GDM1 (cell line): ENCODE measurements at places on chromosomes 6 and 20.

DNA sequence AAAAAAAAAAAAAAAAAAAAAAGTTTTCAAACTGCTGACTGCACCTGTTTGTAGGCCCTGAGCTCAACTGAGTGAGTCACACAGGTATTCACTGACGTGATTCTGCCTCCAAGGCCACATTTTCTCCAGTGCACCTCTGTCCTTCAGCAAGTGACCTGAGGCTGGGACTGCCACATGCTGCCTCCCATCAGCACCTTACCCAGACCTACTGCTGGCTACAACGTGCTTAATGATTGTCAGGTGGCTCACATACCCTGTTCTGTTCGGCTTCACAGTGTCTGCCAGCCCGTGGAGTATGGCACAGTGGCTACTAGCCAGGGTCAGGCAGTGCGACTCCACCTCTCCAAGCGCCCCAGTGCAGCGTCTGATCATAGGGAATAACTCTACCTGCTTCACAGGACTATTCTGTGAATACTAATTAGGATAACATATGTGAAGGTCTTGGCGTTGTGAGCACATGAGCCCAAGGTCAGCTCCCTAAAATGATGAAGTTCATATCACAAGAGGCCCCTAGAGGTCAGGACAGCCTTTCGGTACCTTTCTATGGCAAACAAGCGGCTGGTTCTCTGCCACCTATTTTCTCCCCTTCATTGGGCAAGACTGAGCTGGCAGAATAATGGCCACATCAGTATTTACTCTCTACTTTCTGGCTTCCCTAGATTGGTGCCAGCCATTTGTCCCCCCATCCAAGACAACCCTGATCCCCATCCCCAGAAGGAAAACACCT is 28.1 kb downstream of the RIPOR3 start:
- DNase-seq: no peak

DNA sequence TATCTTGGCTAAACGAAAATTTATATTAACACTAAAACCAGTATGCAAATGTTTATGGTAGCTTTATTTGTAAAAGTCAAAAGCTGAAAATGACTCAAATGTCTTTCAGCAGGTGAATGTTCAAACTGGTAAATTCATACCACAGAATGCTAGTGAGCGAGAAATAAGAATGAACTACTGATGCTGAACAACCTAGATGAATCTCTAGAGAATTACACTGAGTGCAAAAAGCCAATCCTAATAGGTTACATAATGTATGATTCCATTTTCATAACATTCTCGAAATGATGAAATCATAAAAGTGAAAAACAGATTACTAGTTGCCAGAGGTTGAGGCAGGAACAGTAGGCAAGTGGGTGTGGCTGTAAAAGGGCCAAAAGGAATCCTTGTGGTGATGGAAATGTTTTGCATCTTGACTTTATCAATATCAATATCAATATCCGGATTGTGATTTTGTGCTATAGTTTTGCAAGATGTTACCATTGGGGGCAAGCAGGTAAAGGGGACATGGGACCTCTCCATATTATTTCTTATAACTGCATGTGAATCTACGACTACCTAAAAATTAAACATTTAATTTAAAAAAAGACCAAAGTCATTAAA is 26.1 kb downstream of the ZNF311 start:
- no peak for DNase-seq

DNA sequence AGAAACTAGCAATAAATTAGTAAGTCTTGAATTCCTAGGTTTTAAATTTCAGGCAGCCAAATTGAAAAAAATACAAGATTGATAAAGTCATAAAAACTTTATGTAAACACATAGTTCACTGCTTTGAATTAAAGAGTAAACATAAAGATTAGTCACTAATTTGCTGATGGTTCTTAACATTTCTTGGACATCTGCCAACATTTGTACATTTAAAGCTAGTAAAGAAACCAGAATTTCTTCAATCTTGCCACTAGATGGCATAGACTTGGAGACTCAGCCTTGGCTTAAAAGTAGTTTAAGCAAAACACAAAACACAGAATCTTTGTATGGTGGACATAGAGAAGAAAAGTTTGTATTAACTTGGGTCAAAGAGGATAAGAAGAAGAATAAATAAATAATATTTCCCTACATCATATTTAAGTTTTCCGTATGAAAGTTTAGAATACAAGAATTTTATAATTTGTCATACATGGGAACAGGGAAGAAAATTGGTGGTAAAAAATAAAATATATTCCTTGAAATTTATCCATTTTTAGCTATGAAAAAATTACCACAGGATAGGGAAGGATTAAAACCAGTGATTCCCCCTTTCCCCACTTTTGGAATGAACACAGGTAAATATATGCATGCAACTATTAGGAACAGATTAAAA is 41.7 kb upstream of the FAM135A start:
- DNase-seq: no peak

DNA sequence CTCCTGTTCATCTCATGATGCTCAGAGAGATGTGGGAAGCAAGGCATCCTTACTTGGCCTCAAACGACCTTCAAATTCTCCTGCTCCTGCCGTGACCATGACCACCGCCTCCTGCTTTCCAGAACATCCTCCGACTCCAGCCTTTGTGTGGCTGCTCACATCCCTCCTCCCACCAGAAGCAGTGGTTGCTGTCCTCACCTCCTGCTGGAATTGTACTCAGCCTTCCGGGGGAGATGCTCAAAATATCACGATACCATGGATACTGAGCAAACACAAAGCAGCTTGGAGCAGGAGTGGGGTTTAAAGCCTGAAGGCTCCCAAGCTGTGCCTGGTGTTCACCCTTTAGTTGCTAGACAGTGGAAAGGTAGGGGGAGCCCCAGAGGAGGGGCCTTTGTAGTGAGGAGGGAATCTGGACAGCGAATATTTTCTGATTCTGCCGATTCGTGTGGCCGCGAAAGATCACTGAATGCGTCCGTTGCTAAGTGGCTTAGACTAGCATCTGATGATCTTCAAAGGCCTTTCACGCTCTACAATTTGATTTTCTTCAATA is 9.3 kb upstream of the DUSP22 start:
- DNase-seq: no peak

DNA sequence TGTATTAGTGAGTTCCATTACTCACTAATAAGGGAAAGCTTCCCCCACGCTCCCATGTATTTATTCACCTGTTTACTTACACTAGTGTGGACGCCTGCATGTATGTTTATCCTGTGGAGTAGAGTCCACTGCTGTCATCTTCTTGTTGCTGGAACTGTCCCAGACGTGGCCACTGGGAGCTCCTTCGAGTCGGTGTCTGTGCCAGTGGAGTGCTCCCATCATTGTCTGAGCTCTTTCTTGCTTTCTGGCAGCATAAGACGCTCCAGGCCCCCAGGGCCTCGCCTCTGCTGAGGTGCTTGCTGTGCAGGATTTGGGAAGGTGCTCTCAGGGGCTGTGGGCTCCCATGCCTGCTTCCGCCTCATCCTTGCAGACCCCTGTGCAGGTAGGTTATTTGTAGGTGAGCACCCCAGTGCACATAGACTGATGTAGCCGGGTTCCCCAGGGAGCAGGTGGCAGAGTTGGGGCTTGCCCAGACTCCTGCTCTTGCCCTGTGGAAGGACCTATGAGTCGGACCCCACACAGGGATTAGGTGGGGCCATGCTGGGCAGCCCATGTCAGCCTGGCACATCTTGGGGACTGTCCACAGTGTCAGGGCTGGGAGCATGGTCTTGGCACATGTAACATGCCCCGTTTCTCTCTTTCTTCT is 16.6 kb downstream of the PHACTR3 start:
- DNase-seq: no peak

- DNase-seq: no peak
These were observed 17.4 kb downstream of the CASS4 start for GRCh38 chr20:56429502-56429901.

DNA sequence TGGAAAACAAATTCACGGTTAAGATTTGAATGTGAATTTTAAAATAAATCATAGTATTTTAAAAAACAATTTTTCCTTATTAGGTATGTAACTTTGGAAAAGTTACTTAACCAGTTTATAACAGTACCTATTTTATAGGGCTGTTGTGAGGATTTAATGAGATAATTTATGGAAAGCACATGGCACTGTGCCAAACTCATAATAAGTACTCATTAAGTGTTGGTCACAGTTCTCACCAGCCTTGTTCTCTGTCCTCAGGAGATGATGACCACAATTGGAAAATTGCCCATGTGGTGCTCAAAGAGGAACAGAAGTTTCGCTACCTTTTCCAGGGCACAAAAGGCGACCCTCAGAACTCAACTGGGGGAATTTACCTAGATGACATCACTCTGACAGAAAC is 39.6 kb downstream of the MEP1A start:
- DNase-seq: no peak

GRCh38 chr6:88548891-88549505 is 382.9 kb upstream of the CNR1 start:
- DNase-seq: no peak
